Muscle of leg (tissue), 16 donors: ENCODE measurements at places on chromosomes 1 and 21. TPM values are rescaled to one million over a fixed set of nuclear protein-coding genes. Genes with fewer than 3 reads are reported as not detected.
A peak's percentile ranks its signal among the peaks of the same experiment; 100 is the strongest.

DNA sequence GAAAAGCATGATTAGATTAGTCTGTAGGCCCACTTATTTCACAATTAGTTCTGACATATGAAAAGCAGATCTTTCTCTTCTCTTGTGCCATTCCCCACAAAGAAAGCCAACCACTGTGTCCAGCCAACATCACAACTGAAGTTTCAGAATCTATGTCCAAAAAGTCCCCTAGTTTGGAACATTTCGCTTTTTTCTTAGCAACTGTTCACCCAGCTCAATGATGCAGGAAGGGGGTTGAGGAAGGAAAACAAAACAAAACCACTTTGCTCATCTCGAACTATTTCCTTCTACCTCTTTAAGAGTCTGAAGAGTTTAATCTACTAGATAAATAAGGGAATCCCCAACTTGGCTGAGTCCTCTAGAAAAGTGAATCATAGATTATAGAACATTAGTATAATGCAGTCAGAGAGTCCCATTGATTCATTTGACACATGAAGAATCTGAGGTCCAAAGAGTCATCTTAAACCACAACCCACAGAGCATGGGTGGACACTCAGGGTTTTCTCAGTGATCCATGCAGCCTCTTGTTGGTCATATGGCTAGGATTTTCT is 159.3 kb upstream of the SGIP1 start:
- peak overlapping the region; percentile 1 for H3K27ac ChIP-seq
- H3K27me3 ChIP-seq = no peaks in the 10 kb centered on the region
- H3K4me3 ChIP-seq = no peak overlapping the region
- H3K36me3 ChIP-seq = peaks cover 26% of the 10 kb centered on the region
- no peak for DNase-seq
- H3K4me1 ChIP-seq = peaks cover 6% of the 10 kb centered on the region

- H3K27ac ChIP-seq = no peak overlapping the region
- H3K4me1 ChIP-seq = no peaks in the 10 kb centered on the region
- H3K27me3 ChIP-seq = no peaks in the 10 kb centered on the region
- no peak for DNase-seq
- H3K36me3 ChIP-seq = no peaks in the 10 kb centered on the region
- H3K4me3 ChIP-seq = no peak overlapping the region
These were observed 156.7 kb upstream of the PTGFR start for GRCh38 chr1:78334114-78334513.

- DNase-seq = peak; percentile 66
- H3K4me3 ChIP-seq = peak within 1 kb of the TSS; percentile 66
- peak within 1 kb of the TSS; percentile 86 for H3K27ac ChIP-seq
- no peaks in the 10 kb centered on the region for H3K36me3 ChIP-seq
These were observed at the start of gene PRKAA2 for GRCh38 chr1:56644919-56645676. PRKAA2 (plus strand) TSS chr1:56645314; CDS start chr1:56645388, 74 bp downstream.

GRCh38 chr1:85406887-85407533 is 57.9 kb downstream of the DDAH1 start:
- H3K4me3 ChIP-seq = no peak overlapping the region
- H3K36me3 ChIP-seq = no peaks in the 10 kb centered on the region
- no peaks in the 10 kb centered on the region for H3K27me3 ChIP-seq
- H3K4me1 ChIP-seq = peaks cover 5% of the 10 kb centered on the region

- H3K27ac ChIP-seq = no peak overlapping the region
- no peaks in the 10 kb centered on the region for H3K4me1 ChIP-seq
- no peaks in the 10 kb centered on the region for H3K36me3 ChIP-seq
- DNase-seq = no peak
These were observed 50.5 kb upstream of the PRELP start for GRCh38 chr1:203424861-203425662.

DNA sequence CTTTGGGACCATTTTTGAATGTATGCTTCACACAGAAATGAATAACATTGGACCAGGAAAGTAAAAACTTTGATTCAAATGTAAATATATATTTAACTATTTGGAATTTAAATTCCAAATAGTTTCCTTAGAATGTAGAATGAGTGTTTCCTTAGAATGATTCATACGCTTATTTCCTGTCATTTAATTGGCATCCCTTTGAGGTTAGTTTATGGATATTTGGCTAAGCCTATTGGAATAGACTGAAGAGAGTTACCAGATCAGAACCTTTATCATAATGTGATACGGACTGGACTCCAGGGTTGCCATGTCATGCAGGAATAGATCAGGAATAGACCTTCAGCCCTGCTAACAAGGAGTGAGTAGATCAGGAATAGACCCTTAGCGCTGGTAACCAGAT is 133.1 kb downstream of the TNNI3K start:
- no peak overlapping the region for H3K27ac ChIP-seq
- H3K27me3 ChIP-seq = no peaks in the 10 kb centered on the region
- no peaks in the 10 kb centered on the region for H3K36me3 ChIP-seq

DNA sequence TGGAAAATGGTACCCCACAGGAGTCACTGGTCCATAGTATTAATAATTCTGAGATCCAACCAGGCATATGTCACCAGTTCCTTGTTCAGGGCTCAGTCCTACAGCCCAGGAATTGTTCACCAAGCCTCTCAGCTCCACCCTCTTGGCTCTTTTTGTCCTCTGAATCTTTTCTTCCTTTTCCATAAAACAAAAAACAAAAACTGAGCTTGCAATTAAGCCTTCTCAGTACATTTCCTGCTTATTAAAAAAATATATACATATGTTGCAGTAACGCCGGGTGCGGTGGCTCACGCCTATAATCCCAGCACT is 23.4 kb upstream of the KIF1B start:
- no peaks in the 10 kb centered on the region for H3K36me3 ChIP-seq
- H3K27me3 ChIP-seq = no peaks in the 10 kb centered on the region
- no peak overlapping the region for H3K27ac ChIP-seq
- H3K4me1 ChIP-seq = peaks cover 7% of the 10 kb centered on the region
- no peak for DNase-seq
- H3K4me3 ChIP-seq = no peak overlapping the region

GRCh38 chr1:25091658-25092057 is 140.6 kb downstream of the SYF2 start:
- peaks cover 11% of the 10 kb centered on the region for H3K27me3 ChIP-seq
- peaks cover 8% of the 10 kb centered on the region for H3K4me1 ChIP-seq
- no peak overlapping the region for H3K27ac ChIP-seq
- DNase-seq = no peak
- H3K4me3 ChIP-seq = no peak overlapping the region

DNA sequence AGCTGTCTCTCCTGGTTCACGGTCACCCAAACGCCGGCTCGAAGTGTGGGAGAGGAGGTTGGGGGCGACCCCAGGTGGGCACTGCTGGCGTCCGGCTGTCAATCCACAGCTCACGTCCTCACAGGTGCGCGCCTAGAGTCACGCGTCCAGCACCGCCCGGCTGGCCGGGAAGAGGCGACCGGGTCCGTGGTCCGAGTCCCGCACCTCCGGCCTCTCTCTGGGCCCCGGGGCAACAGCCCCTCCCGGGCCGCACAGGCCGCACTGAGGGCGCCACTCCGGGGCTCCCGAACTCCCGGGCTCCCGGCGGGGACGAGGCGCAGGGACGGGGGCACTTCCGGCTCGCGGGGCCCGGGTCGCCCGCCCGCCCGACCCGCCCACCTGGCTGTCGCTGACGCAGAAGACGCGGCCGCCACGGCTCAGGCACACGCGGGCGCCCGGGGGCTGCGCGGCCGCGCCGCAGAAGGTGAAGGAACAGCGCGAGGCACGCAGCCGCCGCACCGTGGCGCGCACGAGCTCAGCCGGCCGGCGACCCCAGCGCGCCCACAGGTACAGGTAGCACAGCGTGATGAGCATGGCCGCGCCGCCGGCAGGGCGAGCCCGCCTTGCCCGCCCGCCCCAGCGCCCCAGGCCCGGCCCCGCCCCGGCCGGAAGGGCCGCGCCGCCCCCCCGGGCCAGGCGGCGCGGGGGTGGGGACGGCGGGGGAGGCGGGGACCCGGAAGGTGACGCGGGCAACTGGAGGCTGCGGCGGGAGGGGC is at the start of gene HLCS:
Gene HLCS (minus strand): TSS at position 604 of the 755 bp plus-strand sequence. CDS start 31 bp downstream, at position 573.
- H3K27ac ChIP-seq = peak within 1 kb of the TSS; percentile 92
- peak; percentile 75 for DNase-seq
- H3K36me3 ChIP-seq = peaks cover 3% of the 10 kb centered on the region
- H3K27me3 ChIP-seq = no peaks in the 10 kb centered on the region
- peak within 1 kb of the TSS; percentile 61 for H3K4me3 ChIP-seq

DNA sequence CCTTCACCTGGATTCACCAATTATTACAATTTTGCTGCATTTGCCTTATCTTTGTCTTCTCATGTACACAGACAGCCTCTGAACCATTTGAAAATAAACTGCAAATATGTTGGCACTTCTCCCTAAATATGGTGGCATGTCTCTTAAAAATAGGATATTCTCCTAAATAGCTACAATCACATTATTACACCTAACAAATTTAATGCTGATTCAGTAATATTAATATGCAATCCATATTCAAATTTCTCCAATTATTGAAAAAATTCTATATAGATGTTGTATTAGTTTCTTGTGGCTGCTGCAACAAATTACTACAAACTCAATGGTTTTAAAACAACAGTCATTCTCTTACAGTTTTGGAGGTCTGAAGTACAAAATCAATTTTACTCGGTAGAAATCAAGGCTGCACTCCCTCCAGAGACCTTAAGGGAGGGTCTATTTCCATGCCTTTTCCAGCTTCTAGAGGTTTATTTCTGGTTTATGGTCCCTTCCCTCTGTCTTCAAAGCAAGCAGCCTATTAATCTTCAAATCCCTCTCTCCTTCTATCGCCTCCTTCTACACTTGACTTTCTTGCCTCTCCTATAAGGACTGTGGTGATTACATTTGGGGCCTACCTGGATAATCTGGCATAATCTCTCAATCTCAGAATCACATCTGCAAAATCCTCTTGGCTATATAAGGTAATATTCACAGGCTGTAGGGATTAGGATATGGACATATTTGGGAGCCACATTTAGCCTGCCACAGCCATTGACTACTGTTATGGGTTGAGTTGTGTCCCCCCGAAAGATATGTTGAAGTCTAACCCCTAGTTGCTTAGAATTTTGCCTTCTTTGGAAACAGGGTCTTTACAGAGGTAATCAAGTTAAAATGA is 52.5 kb upstream of the BOLA1 start:
- H3K27me3 ChIP-seq = no peaks in the 10 kb centered on the region
- H3K4me1 ChIP-seq = peaks cover 12% of the 10 kb centered on the region
- no peak overlapping the region for H3K27ac ChIP-seq
- H3K4me3 ChIP-seq = no peak overlapping the region
- no peak for DNase-seq
- peaks cover 3% of the 10 kb centered on the region for H3K36me3 ChIP-seq

- H3K4me1 ChIP-seq = no peaks in the 10 kb centered on the region
- no peaks in the 10 kb centered on the region for H3K36me3 ChIP-seq
- H3K27me3 ChIP-seq = no peaks in the 10 kb centered on the region
These were observed 305.4 kb downstream of the HHIPL2 start for GRCh38 chr1:222242492-222242891.

DNA sequence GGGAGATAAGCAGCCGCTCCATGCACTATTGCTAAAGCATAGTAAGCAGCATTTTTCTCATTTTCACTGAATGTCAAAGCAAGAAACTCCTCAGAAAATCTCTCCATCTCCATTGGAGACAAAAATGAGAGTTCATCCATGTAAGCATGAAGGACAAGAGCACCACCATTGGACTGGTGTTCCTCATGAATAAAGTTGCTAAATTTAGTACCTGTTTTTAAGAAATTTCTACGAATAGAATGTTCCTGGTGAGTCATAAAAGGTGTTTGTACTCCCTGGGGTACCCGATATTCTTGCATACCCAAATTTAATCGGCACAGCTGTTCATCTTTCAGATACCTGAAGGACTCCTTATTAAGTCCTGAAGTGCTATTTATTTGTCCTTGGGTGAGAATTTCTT is 14.8 kb downstream of the RSBN1 start:
- DNase-seq = no peak
- H3K27ac ChIP-seq = no peak overlapping the region
- H3K36me3 ChIP-seq = peaks cover 3% of the 10 kb centered on the region

- H3K27me3 ChIP-seq = peaks cover 15% of the 10 kb centered on the region
- H3K27ac ChIP-seq = no peak overlapping the region
- H3K4me3 ChIP-seq = no peak overlapping the region
- peaks cover 25% of the 10 kb centered on the region for H3K4me1 ChIP-seq
- DNase-seq = peak; percentile 65
- H3K36me3 ChIP-seq = no peaks in the 10 kb centered on the region
These were observed 59.2 kb downstream of the MATN1 start for GRCh38 chr1:30664103-30664755.

DNA sequence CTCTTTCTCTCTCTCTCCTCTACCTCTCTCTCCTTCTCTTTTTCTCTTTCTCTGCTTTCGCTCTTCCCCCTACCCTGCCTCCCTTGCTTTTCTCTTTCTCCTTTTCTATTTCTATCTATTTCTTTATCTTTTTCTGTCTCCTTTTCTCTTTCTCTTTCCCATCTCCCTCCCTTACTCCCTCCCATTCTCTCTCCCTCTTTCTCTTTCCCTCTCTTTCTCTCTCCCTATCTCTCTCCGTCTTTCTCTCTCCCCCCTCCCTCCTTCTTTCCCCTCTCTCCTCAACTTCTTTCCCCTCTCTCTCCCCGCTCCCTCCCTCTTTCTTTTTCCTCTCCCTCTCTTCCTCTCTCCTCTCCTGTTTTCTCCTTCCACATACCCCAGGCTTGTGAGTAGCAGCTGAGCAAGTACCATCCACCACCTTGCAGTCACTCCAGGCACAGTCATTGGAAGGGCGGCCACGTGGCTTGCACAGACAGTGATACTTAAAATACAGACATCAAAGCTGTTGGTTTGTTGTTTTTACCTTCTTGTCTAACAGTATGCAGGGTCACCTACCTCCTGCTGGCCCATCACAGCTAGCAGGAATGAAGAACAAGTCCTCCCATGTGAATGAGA is 209.1 kb upstream of the COA6 start:
- no peak overlapping the region for H3K4me3 ChIP-seq
- H3K36me3 ChIP-seq = no peaks in the 10 kb centered on the region
- peaks cover 3% of the 10 kb centered on the region for H3K27me3 ChIP-seq

DNA sequence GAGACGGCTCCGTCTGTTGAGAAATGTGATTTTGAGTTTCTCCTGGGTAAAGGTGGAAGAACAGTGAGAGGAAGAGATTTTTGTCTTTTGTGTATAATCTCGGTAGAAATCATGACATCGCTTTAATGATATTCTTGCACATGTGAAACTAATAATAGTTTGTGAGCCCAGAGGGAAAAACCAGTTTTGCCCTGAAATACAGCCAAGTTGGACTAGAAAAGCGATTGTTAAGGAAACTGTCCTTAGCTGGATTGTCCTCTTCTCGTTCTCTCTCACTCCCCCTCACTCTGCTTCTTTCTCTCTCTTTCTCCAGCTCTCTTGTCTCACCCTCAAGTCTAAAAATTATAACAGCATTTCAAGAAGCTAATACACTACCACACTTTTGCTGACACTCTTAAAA is 17.1 kb downstream of the KCNJ6 start:
- no peaks in the 10 kb centered on the region for H3K4me1 ChIP-seq
- H3K27me3 ChIP-seq = peaks cover 4% of the 10 kb centered on the region
- H3K36me3 ChIP-seq = no peaks in the 10 kb centered on the region
- peak; percentile 74 for DNase-seq
- H3K4me3 ChIP-seq = no peak overlapping the region

- DNase-seq = peak; percentile 67
- peak overlapping the region; percentile 55 for H3K27ac ChIP-seq
- no peaks in the 10 kb centered on the region for H3K36me3 ChIP-seq
- H3K4me1 ChIP-seq = peaks cover 52% of the 10 kb centered on the region
These were observed 61.6 kb downstream of the SLX9 start for GRCh38 chr21:45001134-45002095.

- H3K36me3 ChIP-seq = peaks cover 17% of the 10 kb centered on the region
- H3K27ac ChIP-seq = no peak overlapping the region
- H3K4me3 ChIP-seq = no peak overlapping the region
- no peaks in the 10 kb centered on the region for H3K4me1 ChIP-seq
- no peak for DNase-seq
These were observed 31.9 kb downstream of the OTUD7B start for GRCh38 chr1:149978547-149979023.

Gene INAVA
- 1.2 TPM for total RNA-seq

Gene ILF2
- total RNA-seq = 184 TPM

Gene HCRTR1
- total RNA-seq = 0.04 TPM
